IgD-negative memory B cell (primary cell): ENCODE measurements at places on chromosomes 6 and 20. TPM values are rescaled to one million over a fixed set of nuclear protein-coding genes. Genes with fewer than 3 reads are reported as not detected.

The RNF114 gene
- 119 TPM for polyA plus RNA-seq

The SNRNP48 gene
- polyA plus RNA-seq: 6.9 TPM

The COL21A1 gene
- not detected for polyA plus RNA-seq

The ILRUN gene
- polyA plus RNA-seq: 15.4 TPM

The FOXP4 gene
- polyA plus RNA-seq: 2.6 TPM

The OVOL2 gene
- polyA plus RNA-seq: not detected

The SPACA1 gene
- polyA plus RNA-seq: not detected

The SLPI gene
- not detected for polyA plus RNA-seq

The RGS19 gene
- polyA plus RNA-seq: 202 TPM

The FAM217A gene
- not detected for polyA plus RNA-seq

The COL9A1 gene
- not detected for polyA plus RNA-seq

The SMIM26 gene
- 202 TPM for polyA plus RNA-seq

The TRIM31 gene
- not detected for polyA plus RNA-seq

The SLC22A16 gene
- polyA plus RNA-seq: not detected

The DPPA5 gene
- polyA plus RNA-seq: not detected

The TUBB2B gene
- 0.55 TPM for polyA plus RNA-seq

The TXLNB gene
- 1.9 TPM for polyA plus RNA-seq

The CST2 gene
- not detected for polyA plus RNA-seq

The SIRPA gene
- polyA plus RNA-seq: 0.26 TPM

The KCNQ5 gene
- polyA plus RNA-seq: 6.9 TPM

The CLDN20 gene
- polyA plus RNA-seq: not detected

The HLA-DPB1 gene
- polyA plus RNA-seq: 2,247 TPM

The TRIM40 gene
- 0.10 TPM for polyA plus RNA-seq

The LTB gene
- 2,767 TPM for polyA plus RNA-seq

The CLPSL1 gene
- not detected for polyA plus RNA-seq

The NKX2-4 gene
- not detected for polyA plus RNA-seq

The BIRC7 gene
- not detected for polyA plus RNA-seq

The TOX2 gene
- 0.73 TPM for polyA plus RNA-seq

The PRELID3B gene
- 36.5 TPM for polyA plus RNA-seq

The HDGFL1 gene
- not detected for polyA plus RNA-seq

The SLC13A3 gene
- not detected for polyA plus RNA-seq

The SASH1 gene
- polyA plus RNA-seq: 0.55 TPM

The PKIB gene
- polyA plus RNA-seq: not detected

The SLC17A4 gene
- polyA plus RNA-seq: not detected

The CEP85L gene
- 15.2 TPM for polyA plus RNA-seq

The PDE7B gene
- polyA plus RNA-seq: 0.49 TPM

The PPP1R16B gene
- 68.0 TPM for polyA plus RNA-seq

The SYCP2 gene
- 0.56 TPM for polyA plus RNA-seq

The ZNF335 gene
- 15.1 TPM for polyA plus RNA-seq

The NKX2-2 gene
- polyA plus RNA-seq: not detected

The GSTA2 gene
- polyA plus RNA-seq: not detected

The AGER gene
- polyA plus RNA-seq: 0.58 TPM

The DLL1 gene
- 0.10 TPM for polyA plus RNA-seq

The ULBP3 gene
- polyA plus RNA-seq: 1.1 TPM

The APOM gene
- polyA plus RNA-seq: 8.5 TPM
